Neural crest cell (in vitro differentiated cells): ENCODE measurements at places on chromosomes 3 and 15.
A peak's percentile ranks its signal among the peaks of the same experiment; 100 is the strongest.

DNA sequence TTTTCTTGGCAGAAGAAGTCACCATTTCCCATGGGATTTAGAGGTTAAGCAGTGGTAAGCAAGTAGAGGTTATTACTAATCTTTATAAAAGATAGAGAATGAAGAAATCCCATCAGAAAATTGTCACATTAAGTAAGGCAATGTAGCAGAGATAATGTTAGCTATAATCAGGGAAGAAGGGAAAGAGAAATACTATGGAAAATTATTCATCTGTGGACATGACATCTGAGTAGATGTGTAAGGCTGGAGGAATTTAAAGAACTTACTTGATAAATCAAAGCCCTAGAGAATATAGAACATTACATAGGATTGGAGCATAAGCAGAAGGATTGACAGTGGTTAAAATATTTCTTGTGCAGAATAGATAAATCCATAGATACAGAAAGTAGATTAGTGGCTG, 553.1 kb upstream of the CBLB start:
- no peak overlapping the region for H3K27ac ChIP-seq
- DNase-seq = no peak
- H3K27me3 ChIP-seq = no peaks in the 10 kb centered on the region
- peaks cover 4% of the 10 kb centered on the region for H3K4me1 ChIP-seq
- no peaks in the 10 kb centered on the region for H3K36me3 ChIP-seq

GRCh38 chr3:97691354-97691753, 73.2 kb upstream of the ARL6 start:
- H3K27ac ChIP-seq = no peak overlapping the region
- DNase-seq = no peak

DNA sequence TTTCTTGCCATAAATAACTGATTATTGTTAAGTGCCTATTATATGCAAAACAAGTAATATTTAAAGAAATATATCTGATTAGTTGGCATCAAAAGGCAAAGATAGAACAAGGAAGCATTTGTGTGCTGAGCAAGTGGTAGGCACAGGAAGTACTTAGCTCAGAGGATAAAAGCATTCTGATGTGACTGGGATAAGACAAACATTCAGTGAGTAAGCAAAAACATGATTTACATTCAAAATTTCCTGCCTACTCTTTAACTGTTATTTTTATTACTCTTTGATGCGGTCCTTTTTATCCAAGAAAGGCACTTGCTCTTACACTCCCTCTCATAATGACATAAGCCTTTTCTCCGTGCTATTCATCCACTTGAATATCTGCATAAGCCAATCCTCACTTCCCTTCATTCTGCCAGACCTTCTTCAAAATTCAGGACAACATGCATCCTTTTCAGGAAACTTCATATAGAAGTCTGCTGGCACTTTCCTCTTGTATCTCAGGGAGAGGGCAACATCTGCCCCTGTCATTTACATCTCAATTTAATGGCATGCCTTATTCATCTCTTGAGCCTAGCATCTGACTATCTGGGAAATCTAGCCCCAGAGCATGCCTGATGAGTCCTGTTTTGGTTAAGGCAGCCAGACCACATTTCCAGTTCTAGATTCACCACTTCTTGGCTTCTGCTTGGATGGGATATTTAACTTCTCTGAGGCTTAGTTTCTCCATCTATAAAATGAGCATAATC, 478.2 kb upstream of the ROBO2 start:
- H3K27me3 ChIP-seq = no peaks in the 10 kb centered on the region
- no peak overlapping the region for H3K4me3 ChIP-seq
- peaks cover 6% of the 10 kb centered on the region for H3K4me1 ChIP-seq
- no peaks in the 10 kb centered on the region for H3K36me3 ChIP-seq
- no peak overlapping the region for H3K27ac ChIP-seq
- no peak for DNase-seq

DNA sequence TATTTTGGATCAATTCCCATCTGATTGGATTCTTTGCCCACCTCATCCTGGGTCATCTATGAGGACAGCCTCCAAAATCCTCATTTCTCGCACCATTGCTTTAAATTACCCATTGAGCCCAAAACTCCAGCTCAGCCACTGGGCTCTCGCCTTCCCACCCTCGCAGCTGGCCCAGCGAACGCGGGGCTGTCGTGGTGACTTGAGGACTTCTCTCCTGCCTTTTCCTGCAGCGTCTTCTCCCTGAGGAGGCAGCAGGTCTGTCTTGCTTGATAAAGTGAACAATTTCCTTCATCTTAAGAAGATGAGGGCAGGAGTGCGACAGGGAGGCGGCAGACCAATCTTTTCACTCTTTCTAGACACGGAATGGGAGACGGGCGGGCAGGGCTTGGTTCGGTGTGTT, 33.0 kb upstream of the SNRPA1 start:
- H3K36me3 ChIP-seq = no peaks in the 10 kb centered on the region
- DNase-seq = no peak
- H3K27ac ChIP-seq = peak overlapping the region; percentile 43
- peaks cover 33% of the 10 kb centered on the region for H3K27me3 ChIP-seq
- H3K4me3 ChIP-seq = no peak overlapping the region

DNA sequence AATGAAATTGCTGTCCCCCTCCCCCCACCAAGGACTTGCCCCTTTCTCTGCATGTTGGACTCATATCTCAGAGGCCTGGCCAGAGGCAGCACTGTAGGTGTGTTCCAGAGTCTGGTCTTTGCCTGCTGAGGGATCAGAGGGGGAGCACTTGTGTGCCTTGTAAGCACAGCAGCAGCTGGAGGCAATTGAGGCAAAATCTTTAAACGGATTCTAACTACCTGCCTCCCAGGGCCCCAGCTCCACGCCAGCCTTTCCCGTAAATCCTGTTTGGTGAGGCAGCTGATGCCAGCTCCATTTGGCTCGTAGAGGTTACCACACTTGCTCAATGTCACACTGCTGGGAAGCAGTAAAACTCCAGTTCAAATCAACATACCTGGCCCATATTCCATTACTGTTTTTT, 2.3 kb upstream of the IDH2 start:
- H3K36me3 ChIP-seq = no peaks in the 10 kb centered on the region
- H3K4me1 ChIP-seq = peaks cover 36% of the 10 kb centered on the region
- H3K27ac ChIP-seq = no peak overlapping the region

DNA sequence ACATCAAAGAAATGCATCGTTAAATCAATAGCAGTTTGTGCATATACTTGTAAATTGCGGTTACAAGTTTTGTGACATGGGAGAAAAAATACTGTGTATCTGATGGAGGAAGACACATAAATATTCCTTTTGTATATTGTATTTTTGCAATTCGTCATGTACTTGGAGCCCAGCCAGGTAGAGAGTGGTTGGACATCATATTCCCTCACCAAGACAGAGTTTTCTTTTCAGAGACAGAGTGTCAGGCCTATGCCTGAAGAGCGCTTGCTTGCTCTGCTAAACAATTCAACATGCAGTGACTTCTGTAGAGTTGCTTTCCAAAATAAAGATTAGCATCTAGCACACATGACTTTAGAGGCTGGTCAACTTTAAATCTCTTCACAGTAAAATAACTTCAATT, 24.8 kb upstream of the MEIS2 start:
- H3K27me3 ChIP-seq = peaks cover 8% of the 10 kb centered on the region
- H3K4me1 ChIP-seq = no peaks in the 10 kb centered on the region
- H3K4me3 ChIP-seq = no peak overlapping the region
- no peaks in the 10 kb centered on the region for H3K36me3 ChIP-seq

GRCh38 chr15:56608140-56608778, 125.0 kb downstream of the ZNF280D start:
- H3K4me1 ChIP-seq = no peaks in the 10 kb centered on the region
- peaks cover 2% of the 10 kb centered on the region for H3K36me3 ChIP-seq
- DNase-seq = no peak
- H3K4me3 ChIP-seq = no peak overlapping the region
- no peak overlapping the region for H3K27ac ChIP-seq
- H3K27me3 ChIP-seq = peaks cover 5% of the 10 kb centered on the region

DNA sequence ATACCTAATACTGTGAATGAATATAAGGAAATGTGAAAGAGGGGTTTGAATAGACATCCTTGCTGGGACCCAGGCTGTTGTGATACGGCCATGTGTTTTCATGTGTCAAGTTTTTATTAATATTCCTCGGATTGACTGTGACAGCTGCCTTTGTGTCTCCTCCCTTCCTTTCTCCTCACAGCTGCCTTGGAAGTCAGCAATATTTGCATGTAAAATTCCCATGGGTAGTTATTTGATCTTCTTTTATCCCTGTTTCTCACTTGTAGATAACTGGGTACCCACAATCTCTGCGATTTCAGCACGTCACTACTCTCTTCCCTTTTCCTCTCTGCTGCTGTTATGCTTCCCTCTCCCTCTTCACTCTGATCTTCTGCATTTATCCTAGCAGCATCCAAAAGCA, 9.4 kb downstream of the GPR156 start:
- H3K27ac ChIP-seq = no peak overlapping the region
- H3K4me3 ChIP-seq = no peak overlapping the region
- H3K4me1 ChIP-seq = peaks cover 5% of the 10 kb centered on the region
- no peak for DNase-seq

GRCh38 chr3:114953800-114954199, 193.3 kb downstream of the ZBTB20 start:
- H3K4me3 ChIP-seq = no peak overlapping the region
- no peak for DNase-seq
- H3K27ac ChIP-seq = no peak overlapping the region
- no peaks in the 10 kb centered on the region for H3K4me1 ChIP-seq
- peaks cover 12% of the 10 kb centered on the region for H3K36me3 ChIP-seq

GRCh38 chr15:93089727-93090305, 805 bp upstream of the RGMA start:
- no peak for DNase-seq
- H3K36me3 ChIP-seq = peaks cover 9% of the 10 kb centered on the region
- H3K27me3 ChIP-seq = peaks cover 47% of the 10 kb centered on the region
- H3K27ac ChIP-seq = no peak overlapping the region
- peak overlapping the region; percentile 94 for H3K4me3 ChIP-seq

- no peaks in the 10 kb centered on the region for H3K36me3 ChIP-seq
- no peaks in the 10 kb centered on the region for H3K4me1 ChIP-seq
- no peaks in the 10 kb centered on the region for H3K27me3 ChIP-seq
These were observed 158.9 kb downstream of the FOXB1 start for GRCh38 chr15:60162968-60163355.

DNA sequence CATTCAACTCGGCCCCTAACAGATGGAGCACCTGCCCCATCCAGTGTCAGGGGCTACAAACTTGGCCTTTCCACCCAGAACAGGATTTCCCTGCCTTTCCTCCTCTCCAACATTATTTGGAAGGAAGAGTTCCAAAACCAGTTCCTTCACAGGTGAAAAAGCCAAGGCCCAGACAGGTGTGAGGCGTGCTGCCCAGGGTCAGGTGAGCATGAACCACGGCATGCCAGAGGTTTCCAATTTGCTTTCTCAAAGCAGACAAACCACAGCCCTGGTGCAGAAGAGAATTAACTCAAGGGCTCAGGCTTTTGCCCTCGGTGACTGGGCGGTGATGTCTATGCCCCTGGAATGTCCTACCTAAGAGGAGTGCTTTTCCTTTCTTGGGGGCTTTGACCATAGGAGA, 43.2 kb downstream of the LDHAL6B start:
- no peaks in the 10 kb centered on the region for H3K27me3 ChIP-seq
- no peak for DNase-seq
- no peak overlapping the region for H3K4me3 ChIP-seq
- no peaks in the 10 kb centered on the region for H3K36me3 ChIP-seq

DNA sequence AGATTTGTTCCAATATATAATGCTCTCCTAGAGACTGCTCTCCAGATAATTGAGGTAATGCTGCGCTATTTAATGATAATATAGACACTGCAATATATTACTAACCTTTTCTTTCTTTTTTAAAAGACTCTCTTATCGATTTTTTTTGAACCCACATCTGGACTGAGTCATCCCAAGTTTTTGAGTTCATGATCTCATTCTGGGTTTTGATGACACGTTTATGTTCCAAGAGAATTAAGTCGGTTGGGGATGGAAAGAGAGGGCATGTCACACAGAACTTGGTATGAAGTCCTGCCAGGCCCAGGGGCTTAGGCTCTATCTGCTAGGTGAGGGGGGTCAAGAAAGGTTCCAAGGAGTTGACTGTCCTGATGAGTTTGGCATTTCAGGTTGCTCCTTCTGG, 431.1 kb downstream of the MFSD1 start:
- H3K4me1 ChIP-seq = peaks cover 18% of the 10 kb centered on the region
- no peak overlapping the region for H3K4me3 ChIP-seq
- peaks cover 16% of the 10 kb centered on the region for H3K27me3 ChIP-seq
- no peak for DNase-seq
- no peak overlapping the region for H3K27ac ChIP-seq

GRCh38 chr15:90470453-90470852, 59.3 kb upstream of the CRTC3 start:
- H3K27ac ChIP-seq = no peak overlapping the region
- H3K27me3 ChIP-seq = no peaks in the 10 kb centered on the region
- H3K36me3 ChIP-seq = peaks cover 4% of the 10 kb centered on the region
- H3K4me1 ChIP-seq = peaks cover 5% of the 10 kb centered on the region
- DNase-seq = no peak

- H3K27me3 ChIP-seq = no peaks in the 10 kb centered on the region
- peaks cover 5% of the 10 kb centered on the region for H3K4me1 ChIP-seq
- no peak overlapping the region for H3K4me3 ChIP-seq
- H3K36me3 ChIP-seq = peaks cover 7% of the 10 kb centered on the region
- no peak overlapping the region for H3K27ac ChIP-seq
- no peak for DNase-seq
These were observed 269.8 kb downstream of the SV2B start for GRCh38 chr15:91369823-91370222.

DNA sequence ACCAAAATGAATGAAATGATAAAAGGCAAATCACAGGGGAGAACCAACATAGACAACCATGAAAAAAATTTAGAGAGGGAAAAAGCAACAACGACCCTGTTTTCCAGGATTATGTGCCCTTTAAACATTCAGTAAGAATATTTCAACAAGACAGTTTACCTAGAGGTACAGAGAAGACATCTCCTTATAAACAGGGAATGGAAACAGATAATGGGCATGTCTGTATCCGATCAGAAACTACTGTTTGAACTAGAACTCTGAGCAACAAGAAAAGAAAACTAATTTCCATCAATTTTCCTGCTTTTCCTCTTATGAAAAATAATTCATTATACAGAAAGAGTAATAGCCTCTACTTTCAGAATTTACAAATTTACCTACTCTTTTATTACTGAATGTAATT, 39.3 kb downstream of the DLG1 start:
- H3K27ac ChIP-seq = no peak overlapping the region
- peaks cover 2% of the 10 kb centered on the region for H3K36me3 ChIP-seq
- H3K4me3 ChIP-seq = no peak overlapping the region
- no peaks in the 10 kb centered on the region for H3K27me3 ChIP-seq
- DNase-seq = no peak
- H3K4me1 ChIP-seq = peaks cover 34% of the 10 kb centered on the region

DNA sequence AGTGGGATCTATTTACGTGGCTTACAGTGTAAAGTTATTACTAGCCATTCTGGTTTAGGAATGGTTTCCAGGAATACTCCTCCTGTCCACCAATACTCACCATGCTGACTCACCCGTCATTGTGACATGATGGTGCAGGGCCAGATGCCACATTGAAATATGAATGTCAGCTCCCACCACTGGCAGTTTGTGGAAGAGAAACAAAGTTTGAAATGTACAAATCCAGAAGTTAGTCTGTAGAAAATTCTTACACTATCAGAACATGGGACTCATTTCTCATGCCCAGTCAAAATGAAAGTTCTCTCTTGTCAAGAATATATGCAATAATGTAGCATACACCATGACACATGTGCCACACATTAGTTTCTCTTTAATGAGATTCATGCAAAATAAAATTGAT, 14.4 kb upstream of the TSPAN3 start:
- no peak overlapping the region for H3K4me3 ChIP-seq
- no peaks in the 10 kb centered on the region for H3K27me3 ChIP-seq
- peaks cover 13% of the 10 kb centered on the region for H3K4me1 ChIP-seq
- no peaks in the 10 kb centered on the region for H3K36me3 ChIP-seq

- peaks cover 14% of the 10 kb centered on the region for H3K4me1 ChIP-seq
- DNase-seq = no peak
- H3K4me3 ChIP-seq = no peak overlapping the region
- no peak overlapping the region for H3K27ac ChIP-seq
- peaks cover 24% of the 10 kb centered on the region for H3K36me3 ChIP-seq
- no peaks in the 10 kb centered on the region for H3K27me3 ChIP-seq
These were observed 69.6 kb downstream of the CHSY1 start for GRCh38 chr15:101182215-101182614.
